Ovary (tissue), 10 donors: ENCODE measurements at places on chromosomes 5 and 9.
A peak's percentile ranks its signal among the peaks of the same experiment; 100 is the strongest.

DNA sequence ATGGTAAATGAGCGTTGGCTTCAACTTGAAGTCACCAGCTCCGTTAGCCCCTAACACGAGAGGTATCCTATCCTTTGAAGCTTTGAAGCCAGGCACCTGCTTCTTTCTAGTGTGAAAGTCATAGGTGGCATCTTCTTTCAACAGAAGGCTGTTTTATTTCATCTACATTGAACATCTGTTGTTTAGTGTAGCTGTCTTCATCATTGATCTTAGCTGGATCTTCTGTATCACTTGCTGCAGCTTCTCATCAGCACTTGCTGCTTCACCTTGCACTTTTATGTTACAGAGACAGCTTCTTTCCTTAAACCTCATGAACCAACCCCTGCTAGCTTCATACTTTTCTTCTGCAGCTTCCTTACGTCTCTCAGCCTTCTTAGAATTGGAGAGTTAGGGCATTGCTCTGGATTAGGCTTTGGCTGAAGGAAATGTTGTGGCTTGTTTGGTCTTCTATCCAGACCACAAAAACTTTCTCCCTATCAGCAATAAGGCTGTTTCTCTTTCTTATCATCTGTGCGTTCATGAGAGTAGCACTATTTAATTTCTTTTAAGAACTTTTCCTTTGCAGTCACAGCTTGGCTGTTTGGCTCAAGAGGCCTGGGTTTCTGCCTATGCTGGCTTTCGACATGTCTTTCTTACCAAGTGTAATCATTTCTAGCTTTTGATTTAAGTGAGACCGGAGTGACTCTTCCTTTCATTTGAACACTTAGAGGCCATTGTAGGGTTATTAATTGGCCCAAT, 47.2 kb downstream of the PCSK5 start:
- H3K27ac ChIP-seq: peak overlapping the region; percentile 33
- H3K36me3 ChIP-seq: no peaks in the 10 kb centered on the region
- peaks cover 7% of the 10 kb centered on the region for H3K4me1 ChIP-seq
- no peaks in the 10 kb centered on the region for H3K27me3 ChIP-seq
- no peak for DNase-seq

DNA sequence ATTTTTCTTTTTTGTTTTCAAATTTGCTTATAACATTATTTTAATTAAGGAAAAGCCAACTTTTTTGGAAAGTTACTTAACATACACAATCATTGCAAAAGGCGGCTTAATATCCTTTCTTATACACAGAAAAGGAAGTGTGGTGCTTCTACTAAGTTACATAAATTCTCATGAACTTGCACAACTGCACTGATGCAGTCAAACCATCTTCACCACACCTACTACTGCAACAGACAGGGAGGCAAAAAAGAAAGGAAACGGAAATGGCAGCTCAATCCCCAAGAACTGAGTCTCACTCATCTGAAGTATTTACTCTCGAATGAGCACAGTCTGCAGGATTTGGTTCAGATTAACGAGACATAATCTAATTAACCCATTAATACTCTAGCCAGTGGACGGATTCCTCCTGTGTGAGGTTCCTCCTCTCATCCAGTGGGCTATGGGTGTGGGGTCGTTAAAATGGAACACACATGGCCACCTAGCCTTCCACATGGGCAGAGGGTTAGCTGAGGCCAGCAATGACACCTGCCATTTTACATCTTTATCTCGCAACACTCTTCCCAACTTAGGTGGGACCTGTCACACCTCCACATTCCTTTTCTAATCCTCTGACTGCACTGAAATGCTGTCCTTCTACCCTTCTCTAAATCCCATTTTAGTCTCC, 30.0 kb downstream of the GOLM1 start:
- no peaks in the 10 kb centered on the region for H3K27me3 ChIP-seq
- H3K36me3 ChIP-seq: no peaks in the 10 kb centered on the region
- no peak for DNase-seq
- no peaks in the 10 kb centered on the region for H3K4me1 ChIP-seq
- H3K27ac ChIP-seq: no peak overlapping the region

- H3K27ac ChIP-seq: no peak overlapping the region
- no peak overlapping the region for H3K4me3 ChIP-seq
- DNase-seq: no peak
- no peaks in the 10 kb centered on the region for H3K4me1 ChIP-seq
- no peaks in the 10 kb centered on the region for H3K36me3 ChIP-seq
Measured at GRCh38 chr5:146849694-146850303, 28.8 kb downstream of the PPP2R2B start.

DNA sequence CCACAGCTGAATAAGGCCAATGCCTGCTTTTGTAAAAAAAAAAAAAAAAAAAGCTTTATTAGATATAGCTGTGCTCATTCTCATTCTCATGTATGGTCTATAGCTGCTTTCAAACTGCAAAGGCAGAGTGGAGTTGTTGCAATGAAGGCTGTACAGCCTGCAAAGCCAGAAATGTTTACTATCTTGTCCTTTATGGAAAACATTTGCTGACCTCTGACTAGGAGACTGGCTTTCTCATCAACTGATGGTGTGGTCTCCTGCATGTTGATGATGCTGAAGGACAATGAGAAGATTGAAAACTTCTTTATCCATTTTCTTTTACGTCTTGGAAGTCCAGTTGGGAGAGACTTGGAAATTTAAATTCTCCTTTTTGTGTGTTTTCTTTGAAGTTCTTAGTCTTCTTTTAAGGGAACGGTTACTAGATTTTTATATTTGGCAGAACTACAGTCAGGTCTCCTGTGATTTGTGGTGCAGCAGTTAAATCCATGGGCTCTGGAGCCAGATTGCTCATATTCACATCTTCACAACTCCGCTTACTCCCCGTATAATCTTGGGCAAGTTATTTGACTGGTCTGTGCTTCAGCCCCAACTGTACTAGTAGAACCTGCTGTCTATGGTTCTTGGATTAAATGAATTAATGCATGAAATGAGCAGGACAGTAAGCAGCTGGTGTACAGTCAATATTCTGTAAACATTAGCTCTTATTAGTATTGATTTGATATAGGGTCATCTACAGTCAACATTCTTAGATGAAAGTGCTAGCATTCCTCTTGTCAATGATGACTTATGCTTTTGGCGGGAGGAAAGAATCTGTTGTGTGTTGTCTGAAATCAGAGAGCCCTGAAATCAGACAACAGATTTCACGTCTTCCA, 39.7 kb upstream of the BASP1 start:
- no peak overlapping the region for H3K4me3 ChIP-seq
- no peaks in the 10 kb centered on the region for H3K27me3 ChIP-seq
- H3K27ac ChIP-seq: no peak overlapping the region
- no peaks in the 10 kb centered on the region for H3K36me3 ChIP-seq

- H3K27ac ChIP-seq: no peak overlapping the region
- no peak for DNase-seq
- no peak overlapping the region for H3K4me3 ChIP-seq
- H3K27me3 ChIP-seq: no peaks in the 10 kb centered on the region
Measured at GRCh38 chr5:163377982-163378381, 59.4 kb upstream of the CCNG1 start.

DNA sequence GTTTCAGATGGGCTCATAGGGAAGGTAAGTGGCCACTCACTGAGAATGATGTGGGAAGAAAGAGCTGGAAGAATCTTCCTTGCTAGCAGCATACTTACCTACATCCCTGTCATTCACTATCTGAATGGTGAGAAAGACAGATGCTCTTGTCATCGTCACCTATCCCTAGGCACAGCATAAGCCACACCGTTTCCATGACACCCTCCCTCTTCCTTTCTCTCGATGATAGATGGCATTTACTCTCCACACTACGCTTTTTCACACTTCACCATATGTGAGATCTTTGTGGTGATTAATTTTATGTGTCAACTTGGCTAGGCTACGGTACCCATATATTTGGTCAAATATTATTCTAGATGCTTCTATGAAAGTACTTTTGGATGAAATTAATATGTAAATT, 44.4 kb upstream of the FER start:
- no peaks in the 10 kb centered on the region for H3K27me3 ChIP-seq
- no peak for DNase-seq
- no peak overlapping the region for H3K27ac ChIP-seq
- H3K4me1 ChIP-seq: no peaks in the 10 kb centered on the region

DNA sequence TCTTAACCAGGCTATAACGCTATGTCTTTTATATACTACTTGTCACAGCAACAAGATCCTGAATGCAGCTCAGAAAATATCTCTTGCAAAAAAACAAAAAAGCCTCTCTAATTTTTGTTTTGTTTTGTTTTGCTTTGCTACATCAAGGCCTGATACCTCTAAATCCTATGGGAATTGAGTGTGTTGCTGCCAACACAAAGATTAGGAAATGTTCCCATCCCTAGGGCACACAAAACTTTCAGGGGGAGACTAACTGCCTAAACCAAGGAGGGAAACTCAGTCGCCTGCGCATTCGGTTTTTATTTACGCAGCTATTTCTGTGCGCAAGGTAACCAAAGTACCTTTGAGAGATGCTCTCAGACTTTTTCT, 1.7 kb downstream of the SSBP2 start:
- H3K27ac ChIP-seq: peak overlapping the region; percentile 96
- DNase-seq: no peak
- no peaks in the 10 kb centered on the region for H3K36me3 ChIP-seq
- H3K4me1 ChIP-seq: peaks cover 1% of the 10 kb centered on the region
- no peaks in the 10 kb centered on the region for H3K27me3 ChIP-seq

DNA sequence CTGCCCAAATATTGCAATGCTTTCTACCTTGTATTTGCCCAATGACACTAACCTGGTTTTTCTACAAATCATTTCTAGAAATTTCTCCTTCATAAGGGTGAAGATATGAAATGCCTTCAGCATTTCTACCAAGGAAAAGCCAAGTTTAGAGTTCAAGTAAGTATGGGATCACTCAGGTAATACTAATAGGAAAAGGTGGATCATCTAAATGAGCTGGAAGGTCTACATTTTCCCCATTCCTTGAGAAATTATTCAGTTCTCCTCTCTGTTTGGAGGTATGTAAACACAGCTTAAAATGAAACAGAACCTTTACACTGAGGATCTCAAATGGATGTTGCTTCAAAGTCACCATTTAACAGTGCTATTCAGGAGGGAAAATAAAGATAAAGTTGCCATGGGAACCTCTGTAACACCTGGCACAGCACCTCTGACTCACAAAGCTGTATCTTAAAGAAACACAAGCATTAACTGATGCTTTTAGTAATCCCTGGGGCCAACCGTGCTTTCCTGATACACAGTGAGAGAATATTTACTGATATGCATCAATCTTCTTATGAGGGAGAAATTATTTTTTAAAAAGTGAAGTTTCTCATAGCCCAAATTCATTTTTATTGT, 161.3 kb downstream of the DRD1 start:
- H3K4me3 ChIP-seq: no peak overlapping the region
- H3K27me3 ChIP-seq: no peaks in the 10 kb centered on the region
- H3K27ac ChIP-seq: no peak overlapping the region
- no peaks in the 10 kb centered on the region for H3K4me1 ChIP-seq
- no peaks in the 10 kb centered on the region for H3K36me3 ChIP-seq

- no peak for DNase-seq
- H3K4me1 ChIP-seq: no peaks in the 10 kb centered on the region
- no peak overlapping the region for H3K27ac ChIP-seq
- H3K27me3 ChIP-seq: no peaks in the 10 kb centered on the region
- H3K4me3 ChIP-seq: no peak overlapping the region
Measured at GRCh38 chr5:142861011-142861410, 90.8 kb downstream of the ARHGAP26 start.

DNA sequence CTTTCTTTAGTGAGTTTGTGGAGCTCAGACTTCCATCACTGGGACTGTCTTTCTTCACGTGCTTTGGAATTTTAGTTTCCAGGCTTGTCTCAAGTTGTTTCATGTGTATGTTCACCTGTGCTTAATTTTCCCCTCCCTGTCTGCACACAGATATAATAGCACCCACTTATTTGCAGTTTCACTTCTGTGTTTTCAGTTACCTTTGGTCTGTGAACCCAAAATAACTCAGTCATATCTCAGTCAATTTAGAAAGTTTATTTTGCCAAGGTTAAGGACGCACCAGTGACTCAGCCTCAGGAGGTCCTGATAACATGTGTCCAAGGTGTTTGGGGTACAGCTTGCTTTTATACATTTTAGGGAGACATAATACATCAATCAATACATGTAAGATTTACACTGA, 330.4 kb downstream of the ICE1 start:
- no peak for DNase-seq
- no peak overlapping the region for H3K27ac ChIP-seq
- no peak overlapping the region for H3K4me3 ChIP-seq

GRCh38 chr9:136779808-136780207, 11.3 kb upstream of the TMEM141 start:
- H3K4me3 ChIP-seq: no peak overlapping the region
- H3K36me3 ChIP-seq: no peaks in the 10 kb centered on the region
- no peak overlapping the region for H3K27ac ChIP-seq
- no peaks in the 10 kb centered on the region for H3K4me1 ChIP-seq
- no peaks in the 10 kb centered on the region for H3K27me3 ChIP-seq

GRCh38 chr9:17807613-17808282, 228.9 kb downstream of the SH3GL2 start:
- no peaks in the 10 kb centered on the region for H3K36me3 ChIP-seq
- H3K4me3 ChIP-seq: no peak overlapping the region
- no peak for DNase-seq
- H3K4me1 ChIP-seq: no peaks in the 10 kb centered on the region

DNA sequence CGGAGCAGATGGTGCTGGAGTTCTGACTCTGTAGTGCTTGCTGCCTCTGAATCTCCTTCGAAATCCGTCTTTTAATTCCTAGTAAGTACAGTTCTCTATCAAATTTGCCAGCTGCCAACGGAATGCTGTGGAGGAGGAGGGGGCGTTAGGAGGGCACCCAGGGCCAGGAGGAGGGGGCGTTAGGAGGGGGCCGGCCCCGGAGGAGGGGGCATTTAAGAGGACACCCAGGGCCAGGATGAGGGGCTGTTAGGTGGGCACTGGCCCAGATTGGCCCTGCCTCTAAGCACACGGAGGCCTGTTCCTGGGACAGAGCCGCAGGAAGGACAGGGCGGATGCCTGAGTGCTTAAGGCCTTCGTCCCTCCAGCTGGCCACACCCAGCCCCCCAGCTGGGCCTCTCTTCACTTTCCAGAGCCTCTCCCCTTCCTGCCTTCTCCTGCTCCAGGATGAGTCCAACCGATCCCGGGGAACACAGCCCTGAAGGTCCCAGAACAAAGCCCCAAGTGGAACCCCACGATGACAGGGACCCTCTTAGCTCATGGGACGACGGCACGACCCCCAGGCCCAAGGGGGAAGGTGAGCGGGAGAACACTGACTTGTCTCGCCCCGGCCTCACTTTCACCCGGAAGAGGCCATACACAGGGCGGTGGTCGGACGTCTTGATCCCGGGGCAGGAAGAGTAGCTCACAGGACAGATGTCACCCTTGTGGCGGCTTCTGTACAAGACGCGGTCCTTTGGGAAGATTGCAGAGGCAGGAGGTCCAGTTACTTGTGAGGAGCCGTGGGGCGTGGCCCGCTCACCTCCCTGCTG, 9.8 kb downstream of the INPP5E start:
- no peaks in the 10 kb centered on the region for H3K27me3 ChIP-seq
- H3K36me3 ChIP-seq: no peaks in the 10 kb centered on the region
- no peak overlapping the region for H3K4me3 ChIP-seq
- H3K4me1 ChIP-seq: no peaks in the 10 kb centered on the region
- DNase-seq: no peak

- H3K27me3 ChIP-seq: no peaks in the 10 kb centered on the region
- no peaks in the 10 kb centered on the region for H3K36me3 ChIP-seq
- DNase-seq: no peak
Measured at GRCh38 chr9:17229945-17230560, 95.2 kb downstream of the CNTLN start.

- no peaks in the 10 kb centered on the region for H3K27me3 ChIP-seq
- H3K4me1 ChIP-seq: peaks cover 10% of the 10 kb centered on the region
- peak overlapping the region; percentile 36 for H3K27ac ChIP-seq
- H3K36me3 ChIP-seq: no peaks in the 10 kb centered on the region
Measured at GRCh38 chr9:16092142-16093091, 539.6 kb downstream of the CCDC171 start.

GRCh38 chr9:88721025-88721424, 186.0 kb downstream of the NXNL2 start:
- no peak for DNase-seq
- no peak overlapping the region for H3K27ac ChIP-seq
- no peaks in the 10 kb centered on the region for H3K36me3 ChIP-seq
- H3K4me3 ChIP-seq: no peak overlapping the region
- H3K27me3 ChIP-seq: no peaks in the 10 kb centered on the region
